Foreskin melanocyte (primary cell): ENCODE measurements at places on chromosomes 7 and 10.

GRCh38 chr10:102616066-102616770 is 28.1 kb upstream of the TRIM8 start:
- no peak for DNase-seq

GRCh38 chr10:73910764-73911552 is at the start of gene PLAU:
TSS of gene PLAU (plus strand) at chr10:73911132. CDS start at chr10:73911556, 424 bp downstream.
- no peak for DNase-seq

GRCh38 chr10:66350622-66351399 is 575.0 kb upstream of the LRRTM3 start:
- no peak for DNase-seq

DNA sequence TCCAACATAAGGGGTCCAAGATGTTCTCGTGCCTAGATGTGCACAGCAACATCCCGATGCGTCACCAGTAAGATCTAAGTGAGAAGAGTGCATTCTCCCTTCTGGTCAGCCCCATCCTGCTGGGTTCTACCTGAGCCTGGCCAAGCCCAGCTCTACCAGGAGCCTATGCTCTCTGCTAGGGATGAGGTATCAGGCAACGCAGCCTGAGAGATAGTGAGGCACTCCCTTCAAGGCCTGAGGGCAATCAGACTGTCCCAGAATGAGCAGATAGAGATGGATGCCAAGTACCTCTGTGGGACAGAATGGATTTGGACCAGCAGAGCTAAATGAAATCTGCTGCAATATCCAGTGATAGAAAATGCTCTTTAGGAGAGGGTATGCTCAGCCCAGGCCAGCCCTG is 26.7 kb downstream of the DDC start:
- no peak for DNase-seq

GRCh38 chr7:29561271-29561670 is 2.4 kb upstream of the PRR15 start:
- DNase-seq, result no peak

DNA sequence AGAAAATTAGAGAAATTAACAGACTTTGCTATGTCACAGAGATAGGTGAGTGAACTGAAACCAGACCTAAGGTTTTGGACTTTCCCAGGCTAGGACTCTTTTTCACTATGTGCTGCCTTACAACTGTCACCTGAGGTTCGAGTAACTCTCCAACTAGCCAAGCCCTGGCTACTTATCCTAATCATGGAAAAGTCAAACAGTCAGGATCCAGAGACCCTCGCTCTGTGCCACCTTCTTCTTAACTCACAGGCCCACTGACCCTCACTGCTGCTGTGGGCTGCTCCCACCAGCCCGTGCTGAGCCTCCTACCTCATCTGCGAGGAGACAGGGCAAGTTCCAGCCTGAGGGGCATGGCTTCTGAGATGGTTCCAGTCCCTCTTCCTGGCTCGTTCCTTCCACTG is 211.4 kb upstream of the KLF14 start:
- no peak for DNase-seq

DNA sequence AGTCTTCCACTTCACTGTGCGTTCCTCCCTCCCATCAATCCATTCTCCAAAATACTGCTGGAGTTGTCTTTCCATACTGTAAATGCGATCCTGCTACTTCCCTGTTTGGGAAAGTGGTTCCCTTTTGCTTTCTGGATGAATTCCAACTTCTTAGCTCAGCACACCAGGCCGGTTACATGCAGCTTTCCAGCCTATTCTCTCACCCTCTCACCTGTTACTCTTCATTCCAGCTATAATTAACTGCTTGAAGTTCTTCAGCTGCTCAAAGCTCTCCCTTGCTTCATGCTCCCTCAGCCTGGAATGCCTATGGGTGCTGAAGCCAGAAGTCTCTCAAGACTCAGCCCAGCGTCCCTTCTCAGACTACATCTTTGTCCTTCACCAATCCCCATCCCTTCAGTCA is 6.0 kb upstream of the ZNRF2 start:
- DNase-seq, result no peak

DNA sequence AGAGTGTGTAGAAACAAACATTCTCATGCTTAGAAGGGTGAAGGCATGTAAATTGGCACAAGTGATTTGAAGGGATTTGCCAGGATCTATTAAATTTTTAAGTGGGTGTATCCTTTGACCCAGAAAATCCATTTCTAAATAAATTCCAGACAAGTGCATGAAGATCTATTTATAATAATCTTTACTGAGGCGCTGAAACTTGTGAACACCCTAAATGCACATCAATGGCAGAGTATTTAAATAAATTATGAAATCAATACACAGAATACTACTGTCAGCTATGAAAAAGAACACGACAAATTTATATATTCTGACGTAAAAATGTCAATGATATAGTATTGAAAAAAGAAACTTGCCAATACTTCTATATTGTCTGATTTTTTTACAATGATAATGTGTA is 17.9 kb downstream of the ZNF777 start:
- DNase-seq, result no peak

DNA sequence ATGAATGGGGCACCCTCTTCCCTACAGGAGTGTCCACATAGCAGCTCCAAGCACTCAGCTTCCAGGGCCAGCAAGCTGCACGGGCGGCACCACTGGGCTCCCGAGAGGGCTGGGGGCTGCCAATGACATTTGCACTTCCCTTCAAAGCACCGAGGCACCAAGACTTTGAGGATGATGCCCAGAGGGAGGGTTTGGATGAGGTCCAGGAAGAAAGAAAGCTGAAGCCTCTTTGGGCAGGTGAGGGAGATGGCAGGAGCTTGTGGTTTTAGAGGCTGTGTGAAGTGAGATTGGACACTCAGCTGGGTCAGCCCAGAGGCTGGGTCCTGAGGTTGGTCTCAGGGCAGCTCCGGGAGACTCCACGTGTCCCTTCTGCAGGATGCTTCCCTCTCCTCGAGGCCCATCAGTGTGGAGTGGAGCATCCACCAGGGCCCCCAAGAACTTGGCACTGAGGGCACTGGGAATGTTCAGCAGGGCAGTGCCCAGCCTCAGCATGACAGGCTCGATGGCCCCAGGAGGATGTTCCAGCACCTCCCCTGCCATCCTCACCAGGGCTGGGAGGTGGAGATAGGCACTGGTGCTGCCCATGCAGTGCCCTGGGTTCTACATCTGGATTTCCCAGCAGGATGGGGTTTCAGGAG is 54.9 kb upstream of the IGFBP3 start:
- DNase-seq, result no peak

GRCh38 chr10:36577126-36577525 is 548.3 kb upstream of the ANKRD30A start:
- no peak for DNase-seq

DNA sequence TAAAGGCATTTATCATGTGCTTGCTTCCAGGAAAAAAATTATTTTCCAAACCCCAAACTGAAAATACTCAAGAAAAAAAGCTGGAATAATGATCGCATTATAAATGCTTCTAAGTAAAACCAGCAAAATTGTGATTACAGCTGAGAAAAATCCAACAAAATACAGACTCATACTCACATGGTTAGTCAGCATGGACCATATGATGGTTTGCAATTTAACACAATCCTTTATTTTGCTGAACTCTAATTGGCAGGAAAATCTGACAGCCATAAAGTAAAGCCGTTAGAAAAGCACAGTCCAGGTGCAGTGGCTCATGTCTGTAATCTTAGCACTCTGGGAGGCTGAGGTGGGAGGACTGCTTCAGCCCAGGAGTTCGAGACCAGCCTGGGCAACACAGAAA is 59.6 kb downstream of the BRI3 start:
- peak; percentile 88 for DNase-seq

- no peak for DNase-seq
Observed at GRCh38 chr7:128774921-128775320, 673 bp downstream of the OPN1SW start.

- no peak for DNase-seq
Observed at GRCh38 chr7:92788559-92789183, 47.7 kb downstream of the CDK6 start.

- DNase-seq, result no peak
Observed at GRCh38 chr7:105963038-105963667, at the start of gene CDHR3. TSS of gene CDHR3 (plus strand) at chr7:105963264. CDS start at chr7:105963319, 55 bp downstream.

- no peak for DNase-seq
Observed at GRCh38 chr10:73893426-73893825, 17.5 kb upstream of the PLAU start.

- DNase-seq, result no peak
Observed at GRCh38 chr10:73340121-73340520, 18.5 kb downstream of the CFAP70 start.

GRCh38 chr7:92997152-92997551 is 120.6 kb downstream of the SAMD9 start:
- no peak for DNase-seq

DNA sequence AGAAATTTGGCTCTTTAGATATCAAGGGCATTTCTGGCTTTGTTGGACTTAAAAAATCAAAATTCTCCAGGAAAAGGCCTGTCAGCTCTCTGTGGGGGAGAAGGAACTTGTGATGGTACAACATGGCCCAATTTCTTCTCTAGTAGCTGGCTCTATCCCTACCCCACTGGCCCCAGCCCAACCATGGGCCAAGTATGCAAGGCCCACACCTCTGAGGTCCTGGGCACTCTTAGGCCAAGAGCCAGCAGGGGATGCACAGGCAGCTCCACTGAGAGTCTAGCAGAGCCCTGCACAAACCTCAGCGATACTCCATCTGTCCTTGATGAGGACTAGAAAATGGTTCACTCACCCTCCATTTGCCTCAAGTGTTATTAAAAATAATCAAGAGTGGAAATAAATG is 261.2 kb downstream of the C7orf25 start:
- DNase-seq, result no peak

DNA sequence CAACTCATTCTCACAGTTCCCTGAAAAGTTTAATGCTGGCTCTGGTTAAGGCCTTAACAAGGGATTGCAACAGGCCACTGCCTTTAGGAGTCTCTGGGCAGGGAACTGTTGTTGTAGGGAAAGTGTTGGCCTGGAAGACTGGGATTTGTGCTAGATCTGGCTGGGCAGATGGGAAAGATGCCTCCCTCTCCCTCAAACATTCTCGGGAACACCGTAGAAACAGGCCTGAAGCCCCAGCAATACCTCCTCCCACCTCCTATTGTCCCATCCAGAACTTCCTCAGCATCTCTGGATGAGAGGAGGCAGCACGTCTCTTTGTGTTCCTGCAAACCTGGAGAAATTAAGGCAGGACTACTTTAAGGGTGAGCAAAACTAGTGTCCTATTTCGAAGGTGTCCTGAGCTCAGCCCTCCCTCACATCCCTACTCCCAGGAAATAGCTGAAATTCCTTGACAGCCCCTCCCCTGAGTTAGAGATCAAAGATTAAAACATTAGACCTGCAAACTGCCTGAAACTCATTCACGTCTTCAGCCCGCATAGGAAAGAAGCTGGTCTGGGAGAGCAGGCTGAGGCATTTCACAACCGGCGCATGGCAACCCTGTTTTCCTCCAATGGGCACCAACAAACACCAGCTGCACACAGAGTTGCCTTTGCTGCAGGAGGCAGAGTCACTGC is 10.9 kb upstream of the MAP3K8 start:
- no peak for DNase-seq

DNA sequence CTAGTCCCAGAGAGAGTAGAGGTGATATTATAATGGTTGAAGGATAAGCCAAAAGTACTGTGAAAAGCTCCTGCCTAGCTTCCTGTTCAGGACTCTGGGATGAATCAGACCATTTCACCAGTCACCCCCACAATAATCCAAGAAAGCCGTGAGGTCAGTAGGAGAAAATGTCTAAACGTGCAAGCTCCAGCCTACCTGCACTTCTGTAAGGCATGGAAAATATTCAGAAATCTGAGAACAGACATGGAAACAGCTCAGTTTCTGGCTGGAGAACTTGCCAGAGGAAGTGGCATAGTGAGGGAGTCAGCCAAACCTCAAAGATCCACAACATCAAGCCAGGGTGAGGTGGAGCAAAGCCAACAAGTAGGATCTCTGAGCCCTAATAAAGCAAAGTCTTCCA is 58.2 kb downstream of the ELAPOR2 start:
- no peak for DNase-seq

GRCh38 chr10:131314799-131315198 is 3.3 kb upstream of the TCERG1L start:
- no peak for DNase-seq

GRCh38 chr7:32937344-32938174 is 19.7 kb upstream of the FKBP9 start:
- peak; percentile 51 for DNase-seq

DNA sequence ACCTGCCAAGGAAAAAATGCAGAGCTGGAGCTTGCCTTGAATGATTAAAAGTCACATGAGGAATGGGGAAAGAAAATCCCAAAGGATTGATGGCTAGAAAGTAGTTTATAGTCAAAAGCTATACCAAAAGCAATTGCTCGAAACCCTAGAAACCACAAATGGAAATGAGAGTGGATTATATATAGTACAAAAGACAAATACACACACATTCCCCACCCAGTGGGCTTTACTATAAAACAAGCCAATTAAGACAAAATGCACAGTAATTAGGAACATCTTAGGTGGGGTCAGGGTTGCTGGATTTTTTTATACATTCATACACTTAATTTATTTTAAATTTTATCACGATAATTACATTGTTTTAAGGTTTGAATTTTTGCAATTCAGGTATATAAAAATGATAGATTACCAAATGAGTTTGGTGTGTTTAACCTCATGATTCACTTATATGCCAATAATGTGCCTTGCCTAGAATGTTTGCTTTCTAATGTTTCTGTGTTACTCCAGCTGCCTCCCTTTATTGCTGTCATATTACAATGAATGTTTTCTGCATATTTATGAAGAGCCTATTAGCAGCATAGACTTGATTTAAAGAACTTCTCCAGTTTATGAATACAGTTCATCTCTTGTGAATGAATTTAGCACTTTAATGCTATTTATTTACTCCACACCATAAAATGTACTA is 421.3 kb downstream of the EXOC4 start:
- no peak for DNase-seq

DNA sequence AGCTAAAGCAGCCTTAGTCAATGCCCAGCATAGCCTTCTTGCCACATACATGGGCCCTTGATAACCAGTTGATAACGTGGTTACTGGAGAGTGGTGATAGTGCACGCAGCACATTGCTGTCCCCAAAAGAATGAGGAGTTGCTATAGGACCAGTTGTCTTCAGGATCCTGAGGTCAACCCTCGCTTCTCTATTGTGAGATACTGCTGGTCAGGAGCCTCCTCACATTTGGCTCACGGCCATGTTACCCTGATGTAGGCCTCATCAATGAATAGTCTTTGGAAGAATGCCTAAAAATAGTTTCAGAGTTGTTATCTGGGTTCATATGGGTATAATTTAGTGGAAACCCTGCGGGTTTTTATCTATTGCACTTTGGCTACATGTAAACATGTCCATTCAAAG is 230.7 kb downstream of the VTI1A start:
- no peak for DNase-seq

- DNase-seq, result no peak
Observed at GRCh38 chr10:113954409-113954808, 89.3 kb upstream of the ADRB1 start.

DNA sequence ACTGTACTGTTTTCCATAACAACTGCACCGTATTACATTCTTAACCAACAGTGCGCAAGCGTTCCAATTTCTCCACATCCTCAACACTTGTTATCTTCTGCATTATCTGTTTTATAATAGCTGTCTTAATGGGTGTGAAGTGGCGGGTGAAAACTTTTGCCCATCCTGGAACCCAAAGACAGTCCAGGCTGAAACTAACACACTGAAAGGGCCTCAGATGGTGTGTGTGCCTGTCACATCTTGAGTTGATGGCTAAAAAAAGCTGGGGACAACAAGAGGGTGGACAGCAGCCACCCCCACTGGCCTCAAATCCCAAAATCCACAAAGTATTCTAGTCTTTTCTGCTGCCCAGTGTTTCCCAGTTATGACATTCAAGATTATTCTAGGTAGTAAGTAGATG is 19.4 kb downstream of the OPALIN start:
- DNase-seq, result no peak

- no peak for DNase-seq
Observed at GRCh38 chr10:129962872-129963640, 1.0 kb downstream of the EBF3 start.
